Endodermal cell (in vitro differentiated cells): ENCODE measurements at places on chromosomes 2 and 18.

- peak; percentile 54 for DNase-seq
Measured at GRCh38 chr2:217064234-217065011, 204.6 kb upstream of the TNP1 start.

GRCh38 chr18:62586151-62586774, 63.4 kb downstream of the ZCCHC2 start:
- DNase-seq, result peak; percentile 90

- DNase-seq, result no peak
Measured at GRCh38 chr2:8152392-8153257, 529.2 kb upstream of the ID2 start.

GRCh38 chr2:105606081-105606480, 138.6 kb upstream of the NCK2 start:
- DNase-seq, result no peak

GRCh38 chr18:77107292-77107691, 25.3 kb downstream of the MBP start:
- DNase-seq, result no peak

GRCh38 chr2:239241431-239241960, 159.3 kb downstream of the HDAC4 start:
- DNase-seq, result no peak

GRCh38 chr2:48900321-48901014, 144.9 kb upstream of the LHCGR start:
- DNase-seq, result no peak

- DNase-seq, result no peak
Measured at GRCh38 chr18:48659188-48660009, 120.6 kb downstream of the CTIF start.

DNA sequence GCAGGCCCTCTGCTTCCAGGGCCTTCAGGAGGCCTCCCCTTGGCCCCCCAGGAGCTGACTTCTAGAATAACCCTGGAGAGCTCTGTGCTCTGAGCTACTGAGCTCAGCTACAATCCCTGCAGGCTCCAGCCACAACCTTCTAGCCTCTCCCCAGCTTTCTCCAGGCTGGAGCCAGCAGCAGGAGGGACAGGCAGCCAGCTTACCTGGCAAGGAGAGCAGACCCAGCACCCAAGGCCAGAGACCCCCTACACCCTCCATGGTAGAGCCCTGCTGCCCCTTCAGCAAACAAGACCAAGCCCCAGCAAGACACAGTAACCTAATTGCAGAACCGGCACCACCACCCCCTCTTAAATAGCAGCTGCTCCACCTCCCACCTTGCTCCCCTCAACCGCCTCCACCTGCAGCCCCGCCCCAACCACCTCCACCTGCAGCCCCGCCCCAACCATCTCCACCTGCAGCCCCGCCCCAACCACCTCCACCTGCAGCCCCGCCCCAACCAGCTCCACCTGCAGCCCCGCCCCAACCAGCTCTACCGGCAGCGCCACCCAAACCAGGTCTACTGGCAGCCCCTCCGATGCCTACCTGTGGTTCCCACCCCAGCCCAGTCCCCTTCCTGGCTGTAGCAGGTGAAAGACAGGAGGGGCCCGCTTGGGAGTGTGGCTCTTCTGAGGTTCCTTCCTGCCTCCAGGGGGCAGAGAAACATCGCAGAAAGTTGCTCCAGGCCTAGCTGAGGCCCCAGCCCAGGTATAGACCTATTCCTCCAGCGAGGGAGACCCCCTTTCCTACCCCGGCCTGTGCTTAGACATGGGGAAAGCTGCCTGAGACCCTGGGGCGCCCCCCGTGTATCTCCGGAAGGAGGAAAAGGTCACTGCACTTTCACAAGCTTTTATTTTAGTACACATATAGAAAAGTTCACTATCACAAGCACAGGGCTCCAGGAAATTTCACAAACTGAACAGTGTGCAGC, at the start of gene ASTL:
Gene ASTL, minus strand, starts transcription at position 324 of the 967 bp plus-strand sequence. Its CDS starts 66 bp downstream, at position 258.
- peak; percentile 96 for DNase-seq

- no peak for DNase-seq
Measured at GRCh38 chr2:45069684-45070083, 60.4 kb upstream of the SIX2 start.

DNA sequence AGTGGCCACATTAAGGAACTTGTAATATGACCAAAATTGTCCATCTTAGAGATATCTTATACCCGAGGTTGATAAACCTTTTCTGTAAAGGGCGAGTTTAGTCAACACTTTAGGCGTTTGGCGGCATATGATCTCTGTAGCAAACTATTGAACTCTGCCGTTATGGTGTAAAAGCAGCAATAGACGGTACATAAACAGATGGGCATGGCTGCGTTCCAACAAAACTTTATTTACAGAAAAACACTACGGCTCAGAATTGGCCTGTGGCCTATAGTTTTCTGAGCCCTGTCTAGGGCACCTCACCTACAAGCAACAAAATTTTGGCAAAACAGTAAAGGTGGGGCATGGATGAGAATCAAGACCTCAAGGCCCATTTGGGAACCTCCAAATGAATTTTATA, 121.9 kb upstream of the HAAO start:
- peak; percentile 11 for DNase-seq

GRCh38 chr2:215797676-215798075, 215.7 kb downstream of the MREG start:
- DNase-seq, result no peak

DNA sequence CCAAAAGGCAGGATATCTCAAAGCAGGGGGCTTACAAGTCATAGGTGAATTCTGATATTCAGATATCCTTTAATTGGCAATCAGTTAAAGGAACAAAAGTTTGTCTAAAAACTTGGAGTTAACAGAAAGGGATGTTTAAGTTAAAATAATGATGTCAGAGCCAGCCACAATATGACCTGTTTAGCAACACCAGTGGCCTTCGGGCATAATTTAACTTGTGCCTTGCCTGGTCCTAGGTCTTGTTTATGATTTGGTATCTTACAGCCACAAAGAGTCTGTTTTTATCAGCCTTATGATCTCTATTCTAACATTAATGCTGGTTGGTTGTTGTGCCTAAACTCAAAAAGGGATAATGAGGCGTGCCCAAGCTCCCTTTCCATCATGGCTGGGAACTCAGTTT, 252.9 kb downstream of the RNF152 start:
- DNase-seq, result no peak
